ENCODE measurements at places on chromosomes 5 and 9.

DNA sequence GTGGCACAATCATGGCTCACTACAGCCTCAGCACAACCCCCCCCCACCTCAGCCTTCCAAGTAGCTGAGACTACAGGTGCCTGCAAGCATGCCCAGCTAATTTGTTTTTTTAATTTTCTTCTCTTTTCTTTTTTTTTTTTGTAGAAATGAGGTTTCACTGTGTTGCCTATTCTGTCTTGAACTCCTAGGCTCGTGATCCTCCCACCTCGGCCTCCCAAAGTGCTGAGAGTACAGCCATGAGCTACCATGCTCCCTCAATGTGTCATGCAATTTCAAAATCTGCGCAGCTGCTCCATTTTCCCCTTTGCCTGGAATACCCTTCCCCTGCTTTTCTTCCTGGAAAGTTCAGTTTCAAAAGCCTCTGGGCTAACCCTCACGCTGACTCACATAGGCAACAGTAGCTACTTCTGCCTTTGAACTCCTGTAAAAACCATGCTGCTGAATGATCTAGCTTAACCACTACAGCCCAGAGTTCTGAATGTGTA lies 71.0 kb upstream of the IL7R start:
- no peak for DNase-seq

GRCh38 chr5:85049020-85049419 lies 664.3 kb upstream of the EDIL3 start:
- no peak for DNase-seq

DNA sequence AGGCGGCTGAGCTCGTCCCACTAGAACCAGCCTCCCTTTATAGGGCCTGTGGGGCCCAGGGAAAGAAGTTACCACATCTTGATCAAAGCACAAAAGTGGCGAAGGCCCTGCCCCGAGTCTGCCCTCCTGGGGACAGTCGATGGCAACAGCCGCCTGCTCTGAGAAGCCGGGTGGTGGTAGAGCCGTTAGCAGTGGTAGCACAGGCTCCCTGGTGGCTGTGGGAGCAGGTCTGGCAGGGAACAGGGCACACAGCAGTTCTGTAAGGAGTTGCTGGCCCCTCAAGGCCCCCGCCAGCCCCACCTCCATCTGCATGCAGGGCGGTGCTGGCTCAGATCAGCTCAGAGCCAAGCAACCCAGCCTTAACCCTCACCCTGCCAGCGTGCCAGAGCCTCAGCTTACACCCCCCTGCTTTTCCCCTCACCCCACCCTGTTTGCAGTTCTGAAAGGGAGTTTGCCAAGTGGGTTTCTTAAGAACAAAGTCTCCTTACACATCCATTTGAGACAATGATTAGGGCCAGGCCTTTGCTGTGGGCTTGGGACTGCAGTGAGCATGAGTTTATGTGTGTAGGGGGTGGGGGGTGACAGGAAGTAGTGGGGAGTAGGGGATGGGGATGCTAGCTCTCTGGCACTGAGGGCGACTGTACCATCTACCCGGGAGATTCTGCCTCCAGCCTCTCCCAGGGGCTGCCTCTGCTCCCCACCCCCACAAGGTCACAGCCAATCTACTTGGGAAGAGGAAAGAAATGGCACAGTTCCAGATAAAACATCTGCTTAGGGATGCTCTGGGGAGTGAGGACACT lies 11.8 kb downstream of the ACSL6 start:
- DNase-seq, result no peak

GRCh38 chr9:132651259-132651658 lies 18.5 kb downstream of the DDX31 start:
- no peak for DNase-seq

- no peak for DNase-seq
Measured at GRCh38 chr9:38687389-38687842, 32.5 kb downstream of the FAM240B start.

DNA sequence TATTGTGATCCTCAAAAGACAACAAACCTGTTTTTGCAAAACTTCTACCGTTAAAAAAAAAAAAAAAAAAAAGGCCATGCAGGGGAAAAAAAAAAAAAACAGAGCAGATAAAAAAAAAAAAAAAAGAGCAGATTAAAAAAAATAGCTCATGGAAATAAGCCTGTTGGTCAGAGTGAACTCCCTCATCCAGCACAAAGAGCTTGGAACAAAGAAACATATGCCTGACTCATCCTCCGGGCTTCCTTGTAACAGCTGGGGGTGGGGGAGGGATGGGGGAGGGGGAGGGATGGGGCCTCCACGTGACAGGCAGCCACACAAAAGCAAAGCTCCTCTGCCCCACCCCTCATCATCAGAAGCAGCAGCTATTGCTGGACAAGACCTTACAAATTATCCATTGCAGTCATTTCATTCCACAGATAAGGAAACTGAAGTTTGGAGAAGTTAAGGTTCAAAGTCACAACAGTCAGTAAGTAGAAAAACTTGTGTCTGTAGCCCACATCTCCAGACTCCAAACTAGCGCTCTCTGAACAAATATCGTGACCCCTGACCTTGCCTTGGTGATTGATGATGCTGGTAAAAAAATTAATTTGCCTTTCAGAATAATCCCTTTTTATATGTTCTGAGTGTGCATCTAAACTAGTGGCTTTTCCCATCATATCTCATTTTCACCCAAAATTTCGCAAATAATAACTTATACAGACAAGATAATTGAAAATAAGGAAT lies 38.9 kb downstream of the SLC35D2 start:
- no peak for DNase-seq

DNA sequence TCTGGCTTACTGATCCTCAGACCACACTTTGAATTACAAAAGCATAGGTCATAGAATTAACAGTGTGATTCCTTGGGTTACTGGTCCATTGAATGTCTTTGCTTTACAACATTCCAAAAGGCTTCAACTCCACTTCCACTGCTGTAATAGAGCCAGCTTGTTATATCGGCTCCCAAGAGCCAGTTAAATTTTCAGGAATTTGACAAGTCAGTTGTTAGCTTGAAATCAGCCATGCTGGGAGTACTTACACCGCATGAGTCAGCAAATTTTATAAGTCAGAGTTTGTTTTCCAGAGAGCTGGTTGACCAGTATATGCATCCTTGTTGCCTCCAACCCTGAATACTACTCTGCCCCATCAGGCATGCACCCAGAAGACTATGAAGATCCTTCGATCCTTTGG lies 73.1 kb downstream of the FOXB2 start:
- no peak for DNase-seq

DNA sequence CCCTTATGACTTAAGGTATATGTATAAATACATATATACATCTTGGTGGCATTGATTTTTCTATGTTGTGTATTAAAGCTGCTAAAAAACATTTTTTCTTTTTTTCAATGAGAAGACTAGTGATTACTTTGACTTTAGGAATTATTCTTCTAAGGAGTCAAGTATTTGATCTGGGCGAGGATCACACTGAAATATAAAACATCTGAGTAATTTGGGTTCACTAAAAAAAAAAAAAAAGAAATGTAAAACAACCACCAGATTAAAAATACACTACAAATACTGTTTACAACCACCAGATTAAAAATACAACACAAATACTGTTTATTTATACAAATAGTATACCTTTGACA lies 9.0 kb downstream of the UBAP1 start:
- DNase-seq, result no peak

DNA sequence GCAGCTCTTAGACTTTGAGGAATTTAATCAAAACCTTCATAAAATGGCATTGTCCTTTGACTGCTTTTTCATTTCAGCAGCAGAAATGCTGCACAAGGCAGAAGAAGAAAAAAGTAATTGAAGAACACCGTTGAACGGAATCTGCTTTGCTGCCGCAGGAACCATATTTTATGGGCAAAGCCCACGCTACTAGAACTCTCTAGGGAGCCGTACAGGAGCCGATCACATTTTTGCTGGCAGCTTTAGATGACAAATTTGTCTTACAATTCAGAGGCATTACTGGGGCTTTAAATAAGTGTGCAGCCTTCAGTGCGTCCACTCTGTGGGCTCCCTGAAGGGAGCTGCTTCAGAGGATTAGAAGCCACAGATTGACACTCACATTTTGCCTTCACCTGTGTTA lies 5.4 kb downstream of the CFAP90 start:
- DNase-seq, result no peak

DNA sequence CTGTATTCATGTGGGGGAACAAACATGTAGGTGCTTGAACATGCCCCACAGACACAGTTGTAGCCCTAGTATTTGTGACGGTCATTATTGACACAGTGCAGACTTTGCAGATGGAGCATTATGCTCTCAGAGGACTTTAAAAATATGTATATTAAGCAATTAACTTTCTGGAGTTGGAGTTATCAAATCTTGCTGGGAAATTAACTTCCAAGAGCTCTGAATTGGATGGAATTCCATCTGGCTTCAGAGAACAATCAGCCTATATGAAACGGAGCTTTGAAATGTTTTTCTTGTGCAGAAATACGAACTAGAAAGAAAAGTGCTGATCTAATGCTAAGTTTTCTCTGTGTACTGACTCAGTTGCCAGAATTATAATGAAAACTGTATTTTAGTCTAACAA lies 50.9 kb upstream of the FSD1L start:
- no peak for DNase-seq

- DNase-seq, result no peak
Measured at GRCh38 chr5:137672001-137672400, 63.9 kb downstream of the KLHL3 start.

DNA sequence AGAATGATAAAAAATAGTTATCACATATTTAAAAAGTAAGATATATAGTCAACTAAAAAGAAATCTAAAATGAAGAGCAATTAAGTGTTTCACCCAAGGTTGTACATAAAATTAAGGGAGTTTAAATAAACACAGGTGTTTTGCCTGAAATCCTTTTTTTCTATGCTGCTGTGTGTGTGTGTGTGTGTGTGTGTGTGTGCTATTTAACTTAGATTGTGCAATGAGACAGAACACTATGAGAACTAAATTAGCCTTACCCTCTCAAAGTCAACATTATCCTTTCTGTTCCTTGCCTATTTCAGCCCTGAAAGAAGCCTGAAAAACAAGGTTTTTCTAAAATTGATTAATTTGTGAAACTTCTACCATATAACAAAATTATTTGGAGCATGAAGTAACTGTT lies 516.2 kb downstream of the ELAVL2 start:
- DNase-seq, result no peak

GRCh38 chr5:93777620-93778019 lies 36.2 kb upstream of the POU5F2 start:
- DNase-seq, result no peak

GRCh38 chr9:134346151-134346550 lies 19.9 kb downstream of the RXRA start:
- DNase-seq, result no peak

GRCh38 chr5:58731641-58732040 lies 148.8 kb downstream of the RAB3C start:
- no peak for DNase-seq

- DNase-seq, result no peak
Measured at GRCh38 chr5:148790545-148791333, 35.7 kb upstream of the ADRB2 start.

DNA sequence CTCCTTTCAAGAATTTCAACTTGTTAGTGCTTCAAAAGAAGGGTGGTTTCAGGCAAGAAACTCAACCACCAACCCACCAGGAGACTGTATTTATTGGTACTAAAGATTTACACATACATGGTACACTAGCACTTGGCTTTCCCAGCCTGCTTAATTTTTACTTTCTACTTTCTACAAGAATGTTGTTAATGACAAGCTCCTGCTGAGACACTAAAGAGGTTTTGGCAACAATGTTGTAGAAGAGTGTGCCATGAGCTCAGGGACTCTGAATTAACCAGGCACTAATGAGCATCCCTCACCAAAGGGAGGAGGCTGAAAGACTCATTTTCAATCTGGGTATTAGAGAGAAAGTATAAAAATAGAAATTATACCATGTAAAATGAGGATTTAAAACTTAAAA lies 195.0 kb downstream of the KIAA0825 start:
- no peak for DNase-seq

- no peak for DNase-seq
Measured at GRCh38 chr9:29039258-29039657, 1466.0 kb upstream of the C9orf72 start.

DNA sequence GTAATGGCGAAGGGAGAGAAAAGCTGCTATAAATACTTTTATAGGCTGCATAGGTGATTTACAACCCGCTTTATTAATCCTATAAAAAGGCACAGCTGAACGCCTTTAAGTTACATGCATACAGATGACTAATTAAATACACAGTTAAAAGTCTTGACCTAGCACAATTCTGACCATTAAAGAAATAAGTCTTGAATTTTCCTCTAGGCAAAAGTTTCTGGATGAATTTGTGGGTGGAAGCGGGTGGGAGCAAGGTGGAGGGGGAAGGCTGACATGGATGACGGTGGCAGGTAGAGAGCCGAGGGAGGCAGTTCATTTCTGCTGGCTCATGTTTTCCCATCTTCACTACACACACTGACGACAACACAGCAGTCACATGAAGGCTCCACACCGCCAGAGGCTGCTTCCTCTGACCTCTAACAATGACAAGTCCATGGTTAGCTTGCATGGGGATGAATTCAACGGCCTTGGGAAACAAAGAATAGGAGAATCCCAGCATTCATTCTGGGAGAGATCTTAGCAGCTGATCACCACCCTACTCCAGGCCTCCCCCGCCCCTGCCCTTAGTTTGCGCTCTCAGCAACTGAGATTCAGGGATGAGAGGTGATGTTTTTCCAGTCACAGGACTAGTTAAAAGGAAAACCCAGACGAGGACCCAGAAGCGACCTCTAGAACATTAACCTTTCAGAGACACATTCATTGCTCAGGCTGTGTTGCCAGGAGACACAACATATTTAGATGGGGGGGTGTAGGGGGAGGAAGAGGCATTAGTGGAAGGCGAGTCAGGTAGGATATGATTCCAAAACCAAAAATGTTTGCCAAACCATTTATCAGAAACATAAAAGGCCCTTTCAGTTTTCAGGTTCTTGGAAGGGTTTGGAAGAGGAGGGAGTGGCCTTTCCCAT lies 329.3 kb downstream of the PIK3R1 start:
- DNase-seq, result no peak

GRCh38 chr5:112958093-112959088 lies 18.2 kb upstream of the DCP2 start:
- no peak for DNase-seq

- DNase-seq, result no peak
Measured at GRCh38 chr5:131186561-131187256, 16.0 kb downstream of the LYRM7 start.

GRCh38 chr5:158635565-158635964 lies 464.2 kb downstream of the EBF1 start:
- DNase-seq, result no peak

GRCh38 chr5:159975462-159976019 lies 33.4 kb upstream of the TTC1 start:
- no peak for DNase-seq

DNA sequence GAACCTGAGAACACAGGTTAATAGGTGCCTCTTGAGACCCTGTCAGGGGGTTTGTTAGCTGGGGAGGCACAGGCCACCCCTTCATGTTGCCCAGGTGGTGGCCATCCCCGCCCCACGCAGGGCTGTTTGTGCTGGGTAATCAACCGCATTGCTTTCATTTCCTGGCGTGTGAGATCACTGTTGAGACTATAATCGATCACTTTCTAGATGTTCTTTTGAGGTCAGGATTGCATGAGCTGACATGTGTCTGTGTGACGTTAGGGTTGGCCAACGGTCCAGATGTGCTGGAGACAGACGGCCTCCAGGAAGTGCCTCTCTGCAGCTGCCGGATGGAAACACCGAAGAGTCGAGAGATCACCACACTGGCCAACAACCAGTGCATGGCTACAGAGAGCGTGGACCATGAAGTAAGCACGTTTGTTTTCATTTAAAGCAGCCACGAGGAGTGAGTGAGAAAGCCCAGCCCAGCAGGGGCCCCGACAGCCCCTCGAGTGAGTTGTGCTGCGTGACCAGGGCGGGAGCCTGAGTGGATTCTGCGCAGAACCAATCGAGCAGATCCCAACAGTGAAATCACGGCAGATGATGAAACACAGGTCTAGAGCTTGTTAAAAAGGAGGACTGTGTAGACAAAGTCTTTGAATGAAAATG lies 115.0 kb upstream of the CACNA1B start:
- DNase-seq, result no peak
